ENCODE measurements at places on chromosomes 2 and 18.

GRCh38 chr2:47535996-47536395 lies 133.0 kb downstream of the MSH2 start:
- no peak for DNase-seq

DNA sequence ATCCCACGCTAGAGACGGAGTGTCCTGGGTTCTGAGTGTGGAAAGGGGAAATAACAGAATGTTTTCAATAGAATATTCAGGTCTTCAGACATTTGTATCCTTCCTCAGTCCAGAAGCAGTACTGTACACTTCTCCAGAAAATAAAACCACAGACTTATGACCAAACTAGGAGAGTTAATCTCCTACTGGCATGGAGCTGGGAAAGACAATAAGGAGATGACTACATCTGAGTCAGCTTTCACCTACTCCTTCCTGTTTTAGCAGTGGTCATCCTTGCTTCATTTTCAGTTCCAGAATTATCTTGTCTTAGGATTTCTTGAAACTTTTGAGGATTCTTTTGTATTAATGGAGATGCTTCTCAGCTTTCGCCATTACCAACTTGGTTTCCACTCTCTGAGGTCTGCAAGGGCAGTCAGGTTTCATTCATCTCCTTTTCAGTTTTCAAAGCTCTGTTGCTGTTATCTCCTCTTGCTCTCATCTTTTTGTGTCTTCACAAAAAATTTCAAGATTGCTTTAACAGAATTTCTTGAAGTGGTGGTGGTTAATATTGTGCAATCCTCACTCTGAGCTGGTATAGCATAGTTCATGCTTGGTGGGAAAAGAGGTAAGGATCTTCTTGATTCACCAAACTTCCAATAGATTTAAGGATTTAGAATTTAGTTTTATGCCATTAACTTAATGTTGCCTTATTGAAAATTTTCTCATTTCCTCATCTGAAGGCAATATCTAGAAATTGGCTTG lies 23.7 kb upstream of the NR4A2 start:
- DNase-seq, result no peak

- DNase-seq, result no peak
Observed at GRCh38 chr2:150449856-150450255, 37.6 kb downstream of the RND3 start.

DNA sequence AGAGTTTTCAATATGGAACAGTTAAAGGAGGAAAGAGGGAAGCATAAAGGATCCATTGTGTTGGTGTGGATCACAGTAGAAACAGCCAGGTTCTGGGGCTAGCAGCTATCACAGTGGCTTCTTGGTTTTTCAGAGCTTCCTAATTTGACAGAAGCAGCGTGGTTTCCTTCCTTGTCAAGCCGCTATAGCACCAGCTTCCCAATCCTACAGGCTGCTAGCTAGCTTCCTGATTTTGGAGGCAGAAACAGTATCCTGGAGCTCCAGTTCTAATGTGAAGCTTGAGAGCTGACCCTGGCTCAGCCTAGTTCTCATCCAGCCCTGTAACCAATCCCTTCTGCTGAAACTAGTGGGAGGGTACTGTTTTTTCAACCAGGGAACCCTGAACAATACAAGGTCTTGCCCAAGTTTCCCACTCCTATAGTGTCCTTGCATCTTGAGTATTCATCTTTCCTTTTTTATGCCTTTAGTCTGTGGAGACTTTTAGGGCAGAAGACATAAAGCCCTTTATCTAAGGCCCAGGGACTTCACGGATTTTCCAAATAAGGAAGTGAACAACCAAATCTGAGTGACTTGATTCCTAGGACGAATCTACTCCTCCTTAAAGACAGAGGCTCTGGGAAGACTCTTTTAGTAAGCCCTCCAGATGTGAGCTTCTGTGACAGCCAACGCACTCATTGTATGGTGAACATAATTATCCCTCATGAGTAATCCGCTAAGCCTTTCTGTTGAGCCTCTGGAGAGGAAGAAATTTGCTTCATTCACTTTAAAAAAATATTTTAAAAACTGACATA lies 33.8 kb downstream of the CCDC93 start:
- DNase-seq, result no peak

DNA sequence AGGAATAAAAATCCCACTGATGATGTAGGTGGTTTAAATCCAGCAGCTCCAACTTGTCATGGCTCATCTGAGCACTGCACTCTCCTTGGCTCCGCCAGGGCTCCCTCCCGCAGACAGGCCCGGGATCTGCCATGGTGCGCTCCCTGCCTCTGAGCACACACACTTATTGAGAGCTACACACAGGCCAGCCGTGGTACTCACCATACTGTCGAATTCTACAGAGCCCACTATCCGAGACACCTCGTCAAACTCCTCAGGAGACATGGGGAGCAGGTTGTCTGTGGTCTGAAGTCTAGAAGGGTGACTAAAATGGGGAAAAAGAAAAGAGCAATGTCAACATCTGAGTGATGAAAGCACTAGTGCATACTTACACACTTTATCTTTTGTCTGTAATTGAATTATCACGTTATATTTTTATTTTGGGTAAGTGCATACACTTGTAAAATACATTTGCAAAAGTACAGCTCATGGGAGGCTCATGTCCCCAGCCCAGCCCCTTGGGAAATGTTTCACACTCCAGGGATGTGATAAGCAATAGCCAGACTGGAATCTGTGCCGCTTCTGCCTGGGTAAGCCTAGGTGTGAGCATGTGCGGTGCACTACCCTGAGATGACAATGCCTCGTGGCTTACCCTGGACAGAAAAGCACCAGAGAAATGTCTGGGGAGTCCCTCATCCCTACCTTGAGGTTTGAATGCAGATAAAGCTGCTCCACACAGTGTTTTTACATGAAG lies 39.2 kb downstream of the STAT1 start:
- no peak for DNase-seq

DNA sequence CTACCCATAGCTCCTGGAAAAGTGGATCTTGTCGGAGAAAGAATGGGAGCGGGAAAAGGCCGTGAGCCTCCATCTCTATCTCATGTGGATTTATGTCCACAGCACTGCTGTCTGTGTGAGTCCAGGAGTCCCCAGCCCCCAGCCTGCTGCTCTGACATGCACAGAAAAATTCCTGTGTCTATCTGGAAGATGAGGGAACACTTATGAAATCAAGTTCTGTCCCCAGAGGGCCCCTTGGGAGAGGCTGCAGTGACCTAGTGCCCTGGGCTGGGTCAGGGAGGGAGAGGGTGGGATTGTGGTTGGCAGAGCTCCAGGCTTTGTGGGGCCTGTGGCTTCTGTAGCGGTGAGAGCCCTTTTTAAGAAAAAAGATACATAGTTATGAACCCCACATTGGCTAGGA lies 37.6 kb downstream of the HJURP start:
- DNase-seq, result no peak

GRCh38 chr2:167581961-167582574 lies 665.3 kb downstream of the STK39 start:
- DNase-seq, result no peak

GRCh38 chr2:165794536-165794928 lies 485 bp upstream of the GALNT3 start:
- no peak for DNase-seq

DNA sequence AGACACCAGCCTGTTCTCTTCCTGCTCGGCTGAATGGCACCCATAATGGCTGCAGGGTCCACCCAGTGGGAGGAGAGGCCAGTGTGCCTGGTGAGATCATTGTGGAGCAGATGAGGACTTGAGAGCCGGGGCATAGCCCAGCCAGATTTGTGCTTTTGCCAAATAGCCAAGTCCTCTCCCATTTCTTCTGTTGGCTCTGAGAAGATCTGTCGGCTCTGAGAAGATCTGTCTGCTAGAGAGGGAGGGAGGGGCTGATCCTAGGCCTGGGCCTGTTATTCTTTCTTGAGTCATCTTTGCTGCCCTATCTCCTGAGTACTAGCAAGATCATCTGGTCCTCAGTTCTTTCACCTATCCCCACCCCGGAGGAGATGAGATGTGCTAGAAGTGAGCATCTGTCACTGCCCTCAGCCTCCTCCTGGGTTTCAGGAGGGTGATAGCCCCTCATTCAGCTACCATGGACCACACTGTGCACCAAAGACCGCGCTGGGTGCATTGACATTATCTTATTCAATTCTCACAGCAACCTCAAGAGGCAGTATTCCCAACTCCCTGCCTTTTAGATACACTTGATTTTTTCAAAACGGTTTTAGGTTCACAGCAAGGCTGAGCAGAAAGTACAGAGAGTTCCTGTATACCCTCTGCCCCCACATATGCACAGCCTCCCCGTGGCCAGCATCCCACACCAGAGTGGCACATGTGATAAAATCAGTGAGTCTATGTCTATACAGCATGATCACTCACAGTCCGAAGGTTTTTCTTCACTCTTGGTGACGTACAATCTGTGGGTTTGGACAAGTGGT lies 98.6 kb downstream of the CAPN13 start:
- DNase-seq, result no peak

DNA sequence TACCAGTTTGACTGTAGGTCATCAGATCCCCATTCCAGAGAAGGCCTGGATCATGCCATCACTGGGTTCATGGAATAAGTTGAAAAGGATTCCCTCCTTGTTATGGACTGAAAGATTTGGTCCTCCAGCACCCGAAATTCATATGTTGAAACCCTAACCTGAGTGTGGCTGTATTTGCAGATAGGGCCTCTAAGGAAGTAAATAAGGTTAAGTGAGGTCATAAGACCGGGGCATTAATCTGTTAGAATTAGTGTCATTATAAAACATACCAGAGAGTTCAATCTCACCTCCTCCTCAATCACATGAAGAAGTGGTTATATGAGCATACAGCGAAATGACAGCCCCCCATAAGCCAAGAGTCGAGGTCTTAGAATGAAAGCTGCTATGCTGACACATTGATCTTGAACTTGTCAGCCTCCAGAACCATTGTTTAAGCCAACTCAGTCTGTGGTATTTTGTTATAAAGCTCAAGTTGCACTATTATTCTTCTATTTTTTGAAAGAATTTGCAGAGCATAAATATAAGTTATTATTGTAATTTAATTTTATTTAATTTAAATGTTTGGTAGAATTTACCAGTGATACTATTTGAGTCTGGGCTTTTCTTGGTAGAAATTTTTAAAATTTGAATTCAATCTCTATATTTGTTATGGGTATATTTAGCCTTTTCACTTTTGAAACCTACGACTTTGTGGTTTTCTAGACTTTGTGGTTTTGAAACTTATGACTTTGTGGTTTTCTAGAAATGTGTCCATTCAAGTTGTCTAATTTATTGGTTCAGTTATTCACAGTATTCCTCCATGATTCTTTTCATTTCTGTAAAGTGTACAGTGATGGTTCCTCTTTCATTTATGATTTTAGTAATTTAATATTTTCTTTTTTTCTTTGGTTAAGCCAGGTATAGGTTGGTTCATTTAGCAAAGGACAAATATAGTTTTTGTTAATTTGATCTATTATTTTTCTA lies 1206.7 kb upstream of the CDH2 start:
- no peak for DNase-seq

- no peak for DNase-seq
Observed at GRCh38 chr2:101909760-101910159, 82.0 kb upstream of the IL1R2 start.

- DNase-seq, result peak; percentile 89
Observed at GRCh38 chr2:26401739-26402541, at the start of gene DRC1. Gene DRC1, plus strand, starts transcription at chr2:26401920. Its CDS starts 70 bp downstream, at chr2:26401990.

DNA sequence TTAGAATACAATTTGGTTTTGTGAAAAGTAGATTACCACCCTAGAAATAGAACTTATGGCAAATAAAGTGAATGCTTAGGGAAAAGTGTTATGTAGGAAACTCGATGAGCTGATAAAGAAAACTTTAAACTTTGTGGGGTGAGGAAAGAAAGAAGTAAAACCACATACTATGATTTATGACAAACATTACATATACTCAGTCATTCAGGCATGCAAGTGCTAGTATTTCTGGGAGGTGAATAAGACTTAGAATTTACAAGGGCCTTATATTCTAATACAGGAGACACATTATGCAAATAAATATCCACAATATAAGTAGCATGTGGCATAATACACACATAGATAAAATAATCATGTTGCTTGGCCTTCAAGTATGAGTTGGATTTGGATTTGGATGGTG lies 618.1 kb downstream of the XIRP2 start:
- DNase-seq, result no peak

- no peak for DNase-seq
Observed at GRCh38 chr18:63257453-63257852, 62.1 kb downstream of the BCL2 start.

- no peak for DNase-seq
Observed at GRCh38 chr18:74251297-74252038, 40.3 kb downstream of the CYB5A start.

GRCh38 chr2:111654829-111655228 lies 229.2 kb downstream of the ANAPC1 start:
- DNase-seq, result no peak

DNA sequence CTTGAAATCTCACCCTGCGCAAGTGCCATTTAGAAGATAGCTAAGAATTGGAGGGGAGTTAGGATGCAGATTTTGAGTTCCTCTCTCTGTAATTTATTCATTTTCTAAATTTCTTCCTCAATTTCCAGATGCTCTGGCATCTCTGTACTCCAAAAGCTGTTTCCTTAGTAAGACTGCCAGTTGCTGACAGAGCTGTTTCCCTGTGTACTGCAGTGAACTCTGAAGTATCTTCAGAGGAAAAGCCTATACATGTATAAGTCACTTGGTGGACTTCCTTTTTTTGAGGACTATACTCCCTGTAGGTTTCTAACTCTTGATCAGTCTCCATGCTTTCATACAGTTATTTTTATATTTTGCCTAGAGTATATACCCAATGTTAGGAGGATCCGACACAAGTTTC lies 1.5 kb upstream of the RESP18 start:
- no peak for DNase-seq

DNA sequence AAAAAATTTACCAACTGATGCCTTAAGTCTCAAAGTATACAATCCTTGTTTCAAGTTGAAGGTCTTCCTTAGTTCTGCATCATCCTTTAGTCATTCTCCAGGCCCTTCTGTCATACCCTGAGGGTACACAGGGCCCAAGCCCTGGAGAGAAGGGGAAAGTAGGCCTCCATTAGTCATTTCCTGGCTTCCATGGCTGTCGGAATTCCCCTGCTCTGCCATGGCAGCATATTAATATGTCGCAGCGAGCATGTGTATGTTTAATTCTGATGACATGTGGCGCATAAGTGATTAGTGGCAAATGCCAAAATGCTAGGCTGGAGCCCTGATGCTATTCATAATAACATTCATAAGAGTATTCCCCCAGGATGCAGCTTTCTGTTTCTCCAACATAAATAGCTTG lies 22.1 kb downstream of the GPR39 start:
- no peak for DNase-seq

DNA sequence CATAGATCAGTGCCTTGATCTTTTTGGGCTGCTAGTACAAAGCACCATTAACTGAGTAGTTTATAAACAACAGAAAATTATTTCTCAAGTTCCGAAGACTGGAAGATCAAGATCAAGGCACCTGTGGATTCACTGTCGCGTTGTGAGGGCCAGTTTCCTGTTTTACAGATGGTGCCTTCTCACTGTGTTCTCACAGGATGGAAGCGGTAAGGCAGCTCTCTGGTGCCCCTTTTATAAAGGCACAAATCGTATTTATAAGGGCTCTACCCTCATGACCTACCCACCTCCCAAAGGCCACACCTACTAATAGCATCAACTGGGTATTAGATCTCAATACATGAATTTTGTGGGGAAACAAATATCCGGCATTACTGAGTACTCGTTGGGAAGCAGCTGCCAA lies 729.5 kb upstream of the SLC39A10 start:
- no peak for DNase-seq

GRCh38 chr2:230583581-230583980 lies 129.1 kb upstream of the CAB39 start:
- DNase-seq, result no peak

GRCh38 chr2:239978411-239978810 lies 46.7 kb downstream of the NDUFA10 start:
- DNase-seq, result no peak
